ENCODE measurements at places on chromosomes 5 and 9.
A peak's percentile ranks its signal among the peaks of the same experiment; 100 is the strongest.

DNA sequence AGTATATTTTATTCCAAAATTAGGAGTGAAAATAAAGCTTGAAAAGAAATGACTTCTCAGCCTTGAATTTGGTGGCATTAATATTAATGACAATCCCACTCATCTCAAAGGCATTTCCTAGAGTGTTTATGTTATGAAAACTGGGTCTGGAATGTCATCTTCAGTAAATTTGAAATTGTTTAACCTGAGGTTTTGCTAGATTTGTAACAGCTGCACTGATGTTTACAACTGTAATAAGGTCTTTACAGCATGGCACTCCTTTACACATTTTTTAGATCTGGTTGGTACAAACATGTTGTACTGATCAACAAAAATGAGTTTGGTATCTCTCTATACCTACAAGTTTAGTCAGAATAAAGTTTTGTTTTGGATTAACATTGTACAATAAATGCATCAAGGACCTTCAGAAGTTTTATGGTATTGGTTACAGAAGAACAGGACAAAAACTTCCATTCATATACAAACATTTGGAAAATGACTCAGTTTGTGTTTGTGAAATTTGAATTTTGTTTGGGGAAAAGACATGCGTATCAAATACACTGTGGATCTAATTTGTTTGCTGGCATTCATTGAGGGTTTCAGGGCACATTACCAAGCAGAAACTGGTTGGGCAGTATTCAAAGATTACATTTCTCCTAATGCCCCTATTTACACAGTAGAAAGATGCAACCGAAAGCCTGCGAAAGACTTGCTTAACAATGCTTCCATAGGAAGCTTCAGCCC, 11.6 kb downstream of the FANCC start:
- no peak for DNase-seq

GRCh38 chr9:132404228-132404881, 2.3 kb downstream of the TTF1 start:
- peak; percentile 7 for DNase-seq

DNA sequence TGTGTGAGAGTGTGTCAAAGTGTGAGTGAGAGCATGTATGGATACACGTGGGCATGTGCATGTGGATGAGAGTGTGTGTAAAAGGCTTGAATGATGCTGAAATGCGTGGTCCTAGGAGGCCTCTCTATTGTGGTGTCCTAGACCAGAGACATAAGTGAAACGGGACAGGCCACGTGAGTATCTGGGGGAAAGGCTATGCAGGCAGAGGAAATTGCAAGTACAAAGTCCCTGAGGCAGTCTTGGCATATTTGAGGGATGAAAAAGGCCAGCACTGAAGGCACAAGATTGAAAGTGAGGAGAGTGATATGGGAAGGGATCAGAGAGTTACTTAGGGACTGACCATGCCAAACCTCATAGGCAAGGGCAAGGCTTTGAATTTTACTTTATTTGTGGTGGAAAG, 67.2 kb upstream of the CCDC152 start:
- DNase-seq = no peak

GRCh38 chr9:78236551-78236910, 656 bp downstream of the CEP78 start:
- no peak for DNase-seq

- no peak for DNase-seq
Measured at GRCh38 chr5:67188274-67189078, 8.1 kb downstream of the CD180 start.

DNA sequence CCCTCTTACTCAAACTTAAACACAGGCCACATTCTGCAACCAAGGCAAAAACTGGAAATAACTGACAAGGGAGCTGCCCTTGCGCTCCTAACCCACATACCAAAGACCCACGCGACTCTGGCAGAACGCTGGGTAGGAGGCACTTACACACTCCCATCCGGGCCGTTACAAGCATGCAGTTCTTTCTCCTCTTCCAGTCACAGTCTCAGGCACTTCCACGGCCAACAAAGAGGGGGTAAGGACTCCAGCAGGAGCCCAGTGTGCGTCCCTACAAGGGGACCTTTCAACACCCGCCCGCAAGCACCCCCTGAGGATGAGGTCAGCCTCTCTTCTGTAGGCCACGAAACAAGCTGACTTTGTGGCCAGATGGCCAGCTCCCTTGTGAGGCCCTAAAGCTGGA, 57.4 kb downstream of the SERINC5 start:
- no peak for DNase-seq

DNA sequence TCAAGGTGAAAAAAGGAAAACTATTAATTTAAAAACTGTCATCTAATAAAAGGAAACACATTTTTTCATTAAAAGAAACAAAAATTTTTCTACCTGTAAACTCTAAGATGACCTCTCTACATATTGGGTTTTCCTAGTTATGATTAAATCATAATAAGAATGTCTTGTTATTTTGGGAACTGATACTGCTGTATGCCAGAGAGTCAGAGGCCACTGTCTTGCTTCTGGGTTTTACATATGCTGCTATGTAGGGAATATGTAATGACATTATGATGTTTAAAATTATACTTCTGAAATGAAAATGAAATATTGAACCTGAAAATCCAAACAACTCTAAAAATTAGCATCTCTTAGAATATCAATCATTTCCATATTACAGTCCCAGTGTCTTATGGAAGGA, 63.7 kb downstream of the FEM1C start:
- DNase-seq = no peak

- DNase-seq = peak; percentile 60
Measured at GRCh38 chr5:173327948-173328843, at the start of gene STC2. TSS of gene STC2 (minus strand) at chr5:173328414. CDS start at chr5:173328193, 221 bp downstream.

- no peak for DNase-seq
Measured at GRCh38 chr9:126275386-126276001, 51.1 kb upstream of the MVB12B start.

DNA sequence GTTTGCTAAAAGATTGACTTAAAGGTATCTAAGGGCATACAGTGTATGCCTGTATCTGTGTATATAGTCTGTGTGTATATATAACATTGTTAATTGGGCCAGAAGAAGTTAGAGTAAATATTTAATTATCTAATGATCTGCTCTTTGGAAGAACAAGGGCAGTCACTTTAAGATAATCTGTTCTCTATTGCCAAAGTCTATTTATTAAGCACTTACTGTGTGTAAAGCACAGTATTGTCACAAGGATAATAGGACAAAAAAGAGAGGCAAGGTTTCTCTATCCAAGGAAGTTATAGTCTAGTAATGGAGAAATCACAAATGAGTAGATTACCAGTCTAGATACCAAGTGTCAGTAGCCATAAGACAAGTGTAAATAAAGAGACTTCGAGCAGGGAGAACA, 51.5 kb downstream of the SV2C start:
- DNase-seq = no peak

GRCh38 chr9:110111868-110112267, 96.1 kb downstream of the C9orf152 start:
- DNase-seq = no peak

- no peak for DNase-seq
Measured at GRCh38 chr5:59560553-59560952, 333.0 kb downstream of the PDE4D start.

DNA sequence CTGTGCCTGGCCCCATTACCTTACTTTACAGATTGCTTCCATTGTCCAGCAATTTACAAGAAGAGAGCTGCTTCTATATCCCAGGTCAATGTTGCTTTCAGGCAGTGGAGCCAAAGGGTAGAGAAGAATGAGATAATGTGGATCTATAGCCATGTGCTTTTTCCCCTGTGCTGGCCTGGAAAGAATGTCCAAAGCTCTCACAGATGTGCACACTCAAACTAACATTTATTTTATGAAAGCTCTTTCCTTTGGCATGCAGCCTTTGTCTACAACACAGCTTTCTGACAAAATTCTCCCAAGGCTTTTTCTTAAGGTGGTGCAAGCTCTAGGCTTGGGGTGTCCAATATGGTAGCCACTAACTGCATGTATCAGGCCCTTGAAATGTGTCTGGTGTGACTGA, 217.3 kb downstream of the LRRC70 start:
- no peak for DNase-seq

GRCh38 chr9:70567511-70567910, 153.1 kb upstream of the KLF9 start:
- no peak for DNase-seq

- no peak for DNase-seq
Measured at GRCh38 chr5:54004697-54005096, 305.7 kb downstream of the ARL15 start.

DNA sequence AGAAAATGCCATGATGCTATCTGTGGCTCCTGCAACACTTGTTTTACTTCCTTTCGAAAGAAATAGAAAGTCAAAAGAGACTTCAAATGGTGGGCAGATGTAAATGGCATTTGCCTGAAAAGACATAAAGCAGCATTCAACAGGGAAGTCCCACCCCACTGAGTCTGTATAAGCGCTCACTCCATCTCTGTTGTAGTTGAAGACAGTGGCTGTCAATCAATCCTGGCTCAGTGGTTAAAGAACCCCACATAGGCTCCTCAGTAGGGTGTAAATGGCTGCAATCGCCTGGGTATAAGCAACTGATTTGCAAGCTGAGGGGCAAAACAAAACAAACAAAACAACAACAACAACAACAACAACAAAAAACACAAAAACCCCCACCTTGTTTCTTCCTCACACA, 158.7 kb downstream of the EFNA5 start:
- no peak for DNase-seq

- DNase-seq = no peak
Measured at GRCh38 chr5:131150408-131150807, 14.6 kb downstream of the HINT1 start.

- peak; percentile 30 for DNase-seq
Measured at GRCh38 chr5:177494346-177495195, 2.8 kb downstream of the PDLIM7 start.

DNA sequence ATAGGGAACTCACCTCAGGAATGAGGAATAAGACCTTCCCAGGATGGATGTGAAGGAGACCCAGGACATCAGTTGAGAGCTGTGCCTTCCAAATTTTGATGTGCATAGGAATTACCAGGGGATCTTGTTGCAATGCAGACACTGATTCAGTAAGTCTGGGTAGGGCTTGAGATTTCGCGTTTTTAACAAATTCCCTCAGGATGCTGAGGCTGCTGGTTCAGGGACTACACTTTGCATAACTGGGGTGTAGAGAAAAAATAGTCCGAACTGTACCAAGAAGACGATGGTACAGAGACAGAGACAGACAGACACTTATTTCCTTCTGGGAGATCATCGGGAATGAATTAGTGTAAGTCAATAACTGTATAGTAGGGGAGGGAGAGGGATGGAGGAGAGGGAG, 82.3 kb upstream of the FREM1 start:
- DNase-seq = no peak

DNA sequence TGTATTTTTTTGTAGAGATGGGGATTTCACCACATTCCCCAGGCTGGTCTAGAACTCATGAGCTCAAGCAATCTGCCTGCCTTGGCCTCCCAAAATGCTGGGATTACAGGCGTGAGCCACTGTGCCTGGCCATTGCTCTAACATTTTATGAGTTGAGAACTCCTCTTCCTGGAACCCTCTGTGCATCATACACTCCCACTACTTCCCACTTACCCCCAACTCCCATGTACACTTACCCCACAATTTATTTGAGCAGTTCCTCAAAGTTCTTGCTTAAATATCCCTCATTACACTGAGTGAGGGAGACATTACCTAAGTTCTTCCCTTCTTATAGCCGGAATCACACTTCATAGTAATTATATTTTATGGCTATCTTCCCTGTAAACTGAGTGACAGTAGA, 42.9 kb upstream of the GALNT10 start:
- DNase-seq = no peak

DNA sequence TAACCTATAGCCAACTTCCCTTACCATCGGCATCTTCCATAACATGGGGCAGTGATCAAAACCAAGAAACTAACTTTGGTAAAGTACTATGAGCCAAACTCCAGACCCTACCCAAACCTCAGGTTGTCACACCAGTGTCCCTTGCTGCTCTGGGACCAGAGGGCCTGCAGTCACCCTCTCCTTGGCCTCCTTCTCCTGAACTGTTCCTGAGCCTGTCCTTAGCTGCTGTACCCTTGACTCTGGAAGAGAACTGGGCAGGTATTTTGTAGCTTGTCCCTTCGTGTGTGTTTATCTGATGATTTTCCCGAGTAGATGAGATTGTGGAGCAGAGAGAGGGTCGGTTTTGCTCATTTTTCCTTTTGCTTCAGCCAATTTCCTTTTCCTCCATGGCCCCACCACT, 240.4 kb downstream of the SYK start:
- DNase-seq = no peak

DNA sequence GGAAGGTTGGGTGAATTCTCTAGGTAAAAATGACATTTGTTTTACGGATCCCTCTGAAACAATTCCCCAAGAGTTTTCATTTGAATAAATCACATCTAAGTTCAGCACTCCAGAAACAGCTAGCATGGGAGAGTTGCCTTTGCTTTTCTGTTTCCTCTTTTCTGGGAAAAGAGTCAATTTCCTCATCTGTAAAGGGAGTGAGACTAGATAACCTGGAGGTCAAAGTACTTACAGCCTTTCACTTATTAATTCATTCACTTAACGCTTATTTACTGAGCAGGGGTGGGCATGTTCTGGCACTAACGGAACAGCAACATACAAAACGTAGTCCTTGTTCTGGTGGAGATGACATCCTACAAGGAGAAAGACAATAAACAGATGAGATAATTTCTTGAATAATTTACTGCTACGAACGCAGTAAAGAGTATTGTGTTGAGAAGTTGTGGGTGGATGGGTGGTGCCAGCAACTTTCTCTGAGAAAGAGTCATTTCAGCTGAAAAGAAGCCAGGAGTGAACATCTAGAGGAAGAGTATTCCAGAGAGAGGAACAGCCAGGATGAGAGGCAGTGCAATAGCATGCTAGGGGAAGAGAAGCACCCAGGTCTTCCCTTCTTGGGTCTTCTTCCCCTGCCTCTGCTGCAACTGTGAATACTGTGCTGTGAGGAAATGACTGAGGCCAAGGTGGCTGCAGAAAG, 335.6 kb downstream of the ZSWIM6 start:
- DNase-seq = no peak

- DNase-seq = no peak
Measured at GRCh38 chr5:135249658-135250057, 149.4 kb downstream of the MACROH2A1 start.

GRCh38 chr9:103985077-103985476, 109.0 kb upstream of the SMC2 start:
- DNase-seq = no peak

Data from stimulated activated CD8-positive, alpha-beta memory T cell treated with anti-CD3 and anti-CD28 coated beads, Interleukin-15, amount 100 ng/mL, for 48 hours (primary cell).